MCF 10A (cell line): ENCODE measurements at places on chromosomes 11 and 22. TPM values are rescaled to one million over a fixed set of nuclear protein-coding genes. Genes with fewer than 3 reads are reported as not detected.

SCGB1D2 gene
- total RNA-seq: not detected in 2 replicates

CDC42BPG gene
- 3.0 and 3.7 TPM in 2 replicates for total RNA-seq

GLYATL1 gene
- not detected in 2 replicates for total RNA-seq

OR52I1 gene
- not detected in 2 replicates for total RNA-seq

SMTNL1 gene
- total RNA-seq: not detected in 2 replicates

PACSIN3 gene
- 58.7 and 67.0 TPM in 2 replicates for total RNA-seq

UBXN1 gene
- total RNA-seq: 146 and 153 TPM in 2 replicates

EFEMP2 gene
- 2.4 and 3.3 TPM in 2 replicates for total RNA-seq

BCO2 gene
- total RNA-seq: 0.93 TPM in 1 of 2 replicates, not detected in the other

GRCh38 chr22:47914481-47915097 is 1152.1 kb downstream of the TBC1D22A start:
- no peaks in the 10 kb centered on the region for H3K27me3 ChIP-seq
- H3K4me3 ChIP-seq: no peak overlapping the region
- no peaks in the 10 kb centered on the region for H3K4me1 ChIP-seq
- H3K36me3 ChIP-seq: no peaks in the 10 kb centered on the region

DNA sequence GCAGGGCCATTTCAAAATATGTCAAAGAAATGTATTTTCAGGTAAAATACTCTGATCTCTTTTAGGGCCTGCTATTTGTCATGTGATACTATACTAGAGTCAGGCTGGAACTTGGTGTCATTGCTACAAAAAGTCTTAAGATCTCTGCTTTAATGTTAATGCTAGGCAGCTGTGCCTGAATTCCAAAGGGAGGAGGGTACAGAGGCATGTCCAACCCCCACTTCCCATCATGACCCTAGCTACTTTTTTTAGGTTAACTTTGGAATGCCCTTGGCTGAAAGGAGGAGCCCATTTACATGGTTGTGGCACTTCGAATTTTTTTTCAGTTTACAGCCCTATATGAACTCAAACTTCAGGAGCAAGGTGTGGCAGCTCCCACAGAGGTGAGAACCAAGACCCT is 58.1 kb downstream of the OSBP2 start:
- no peak overlapping the region for H3K4me3 ChIP-seq
- H3K27me3 ChIP-seq: no peaks in the 10 kb centered on the region
- peaks cover 5% of the 10 kb centered on the region for H3K4me1 ChIP-seq
- no peak overlapping the region for H3K27ac ChIP-seq

GRCh38 chr11:47994417-47994816 is 14.1 kb downstream of the PTPRJ start:
- DNase-seq: no peak
- no peak overlapping the region for H3K4me3 ChIP-seq
- H3K36me3 ChIP-seq: no peaks in the 10 kb centered on the region
- peaks cover 5% of the 10 kb centered on the region for H3K4me1 ChIP-seq

DNA sequence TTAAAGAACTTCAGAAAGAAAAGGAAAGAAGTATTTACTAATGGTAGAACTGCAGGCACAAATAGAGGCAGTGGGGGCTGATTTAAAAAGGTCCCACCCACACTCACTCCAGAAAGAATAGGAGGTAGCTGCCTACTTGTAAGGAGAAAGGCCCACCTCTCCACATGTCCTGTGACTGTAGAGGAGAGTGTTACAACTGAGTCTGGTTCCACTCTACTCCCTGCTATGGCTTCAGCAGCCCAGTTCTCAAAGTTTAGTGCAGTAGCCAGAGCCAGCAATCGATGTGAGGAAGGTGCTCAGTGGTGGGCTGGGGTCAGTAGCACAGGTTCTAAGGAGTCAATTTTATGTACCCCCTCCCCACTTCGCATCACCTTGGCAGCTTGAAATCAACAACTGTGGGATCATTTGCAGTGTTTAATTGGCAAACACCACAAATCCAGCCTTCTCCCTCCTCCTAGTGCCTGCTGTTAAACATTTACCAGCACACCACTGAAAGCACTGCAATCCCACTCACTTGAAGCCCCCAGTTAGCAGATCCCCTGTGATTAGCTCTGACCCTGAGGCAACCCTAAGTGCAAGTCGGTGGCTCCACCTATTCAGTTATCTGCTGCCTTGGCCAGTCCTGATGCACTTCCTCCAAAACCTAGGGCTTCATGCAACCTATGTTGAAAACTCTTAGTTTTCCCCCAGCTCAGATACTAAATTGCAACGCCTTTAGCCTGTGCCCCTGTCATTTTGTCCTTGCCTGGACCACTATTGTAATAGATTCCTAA is 146.6 kb downstream of the BBOX1 start:
- peaks cover 18% of the 10 kb centered on the region for H3K27me3 ChIP-seq
- H3K27ac ChIP-seq: no peak overlapping the region
- no peak overlapping the region for H3K4me3 ChIP-seq
- no peak for DNase-seq
- H3K4me1 ChIP-seq: no peaks in the 10 kb centered on the region

- H3K27ac ChIP-seq: peak overlapping the region; percentile 59
- no peak overlapping the region for H3K4me3 ChIP-seq
- peaks cover 7% of the 10 kb centered on the region for H3K36me3 ChIP-seq
- no peak for DNase-seq
- no peaks in the 10 kb centered on the region for H3K27me3 ChIP-seq
These were observed 24.1 kb downstream of the CTSC start for GRCh38 chr11:88313441-88313840.

- peak overlapping the region; percentile 33 for H3K4me3 ChIP-seq
- H3K27me3 ChIP-seq: no peaks in the 10 kb centered on the region
These were observed 429.7 kb downstream of the ETS1 start for GRCh38 chr11:128157423-128158298.

DNA sequence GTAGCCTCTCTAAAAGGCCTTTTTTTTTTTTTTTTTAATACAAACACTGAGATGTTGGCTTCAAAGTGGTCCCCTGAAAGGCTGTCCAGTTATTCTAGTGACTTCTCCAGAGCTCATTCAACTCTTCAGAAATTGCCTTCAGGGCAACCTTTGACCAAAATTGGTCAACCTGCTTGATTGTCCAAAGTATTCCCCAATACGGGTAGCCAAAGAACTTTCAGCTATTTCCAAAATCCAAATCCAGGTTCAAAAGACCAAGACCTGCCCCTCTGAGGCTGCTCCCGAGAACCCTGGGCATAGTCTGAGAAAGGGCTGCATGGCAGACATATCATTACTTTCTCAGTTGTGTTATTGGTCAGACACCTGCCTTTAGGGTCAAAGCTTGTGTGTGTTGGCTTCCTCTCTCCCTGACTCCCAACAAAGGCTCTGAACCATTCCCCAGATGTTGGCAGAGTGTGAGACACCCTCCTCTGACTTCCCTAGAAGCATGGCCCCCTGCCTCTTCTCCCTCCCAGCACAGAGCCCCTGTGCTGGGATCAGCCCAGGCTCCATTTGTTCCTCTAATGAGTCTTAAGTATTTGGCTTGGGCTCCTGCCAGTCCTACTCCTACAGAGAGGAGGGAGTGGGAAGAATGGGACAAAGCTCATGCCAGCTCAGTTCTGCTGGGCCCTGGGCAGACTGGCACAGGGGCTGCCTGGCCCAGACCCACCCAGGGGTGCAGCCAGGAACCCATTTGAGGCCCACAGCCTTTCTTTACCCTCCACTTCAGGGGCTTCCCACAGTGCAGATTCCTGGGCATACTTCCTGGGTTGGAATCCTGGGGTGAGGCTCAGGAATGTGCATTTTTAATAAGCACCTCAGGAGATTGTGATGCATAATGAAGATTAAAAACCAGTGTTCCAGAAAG is 30.3 kb downstream of the TNKS1BP1 start:
- H3K4me3 ChIP-seq: peak overlapping the region; percentile 31
- peaks cover 37% of the 10 kb centered on the region for H3K4me1 ChIP-seq
- peaks cover 45% of the 10 kb centered on the region for H3K36me3 ChIP-seq

GRCh38 chr11:9563196-9563730 is 10.2 kb upstream of the WEE1 start:
- no peaks in the 10 kb centered on the region for H3K27me3 ChIP-seq
- peak overlapping the region; percentile 61 for H3K27ac ChIP-seq
- peaks cover 4% of the 10 kb centered on the region for H3K36me3 ChIP-seq
- DNase-seq: no peak
- no peak overlapping the region for H3K4me3 ChIP-seq

DNA sequence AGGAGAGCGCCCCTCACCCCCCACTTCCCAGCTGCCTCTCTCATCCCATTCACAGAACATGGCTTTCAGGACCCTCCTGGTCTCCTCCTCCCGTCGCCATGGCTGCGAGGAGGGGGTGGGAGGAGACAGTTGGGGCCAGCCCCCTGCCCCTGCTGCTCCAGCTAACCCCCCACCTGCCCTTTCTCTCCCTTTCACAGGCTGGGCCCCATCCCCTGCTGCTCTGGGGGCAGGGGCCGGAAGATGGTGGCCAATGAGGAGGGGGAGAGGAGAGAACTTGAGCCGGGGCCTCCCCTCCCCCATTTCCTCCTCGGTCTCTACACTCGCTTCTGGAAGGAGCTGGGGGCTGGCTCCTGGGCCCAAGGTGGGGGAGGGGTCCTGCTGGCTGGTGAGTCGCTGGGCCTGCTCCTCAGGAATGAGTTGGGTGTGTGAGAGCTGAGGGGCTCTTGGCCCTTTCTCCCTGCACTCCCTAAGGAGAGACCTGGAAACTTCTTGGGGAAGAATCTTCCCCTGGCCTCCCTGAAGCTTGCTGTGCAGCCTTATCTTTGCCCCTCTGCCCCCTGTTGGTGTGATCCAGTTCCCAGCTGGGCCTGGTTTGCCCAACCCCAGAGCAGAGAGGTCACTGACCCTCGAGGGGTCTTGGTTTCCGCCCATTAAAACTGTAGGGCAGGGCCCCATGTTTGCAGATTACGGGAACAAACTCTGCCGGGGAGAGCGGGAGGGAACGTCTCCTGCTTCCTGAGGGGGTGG is 10.2 kb downstream of the YPEL4 start:
- peaks cover 5% of the 10 kb centered on the region for H3K4me1 ChIP-seq
- H3K36me3 ChIP-seq: peaks cover 24% of the 10 kb centered on the region
- no peak for DNase-seq

DNA sequence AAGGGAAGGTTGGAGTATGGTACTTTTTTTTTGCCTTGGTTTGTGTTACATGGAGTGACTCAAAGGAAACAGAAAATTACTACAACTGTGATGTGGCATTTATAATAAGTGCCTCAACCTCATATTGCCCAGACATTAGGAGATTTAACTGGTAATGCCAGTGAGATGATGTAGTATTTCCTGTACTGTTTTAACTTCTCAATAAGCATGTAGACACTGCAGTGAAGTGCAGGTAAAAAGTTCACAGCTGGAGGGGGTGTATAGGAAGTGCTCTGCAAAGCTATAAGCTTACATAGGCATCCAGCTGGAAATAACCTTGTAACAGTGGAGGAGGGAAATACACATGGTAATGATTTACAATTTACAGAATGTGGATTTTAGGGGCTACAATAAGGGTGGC is 138.2 kb upstream of the MTMR2 start:
- no peaks in the 10 kb centered on the region for H3K4me1 ChIP-seq
- H3K27ac ChIP-seq: no peak overlapping the region
- no peak overlapping the region for H3K4me3 ChIP-seq
- H3K36me3 ChIP-seq: peaks cover 4% of the 10 kb centered on the region
- no peak for DNase-seq

DNA sequence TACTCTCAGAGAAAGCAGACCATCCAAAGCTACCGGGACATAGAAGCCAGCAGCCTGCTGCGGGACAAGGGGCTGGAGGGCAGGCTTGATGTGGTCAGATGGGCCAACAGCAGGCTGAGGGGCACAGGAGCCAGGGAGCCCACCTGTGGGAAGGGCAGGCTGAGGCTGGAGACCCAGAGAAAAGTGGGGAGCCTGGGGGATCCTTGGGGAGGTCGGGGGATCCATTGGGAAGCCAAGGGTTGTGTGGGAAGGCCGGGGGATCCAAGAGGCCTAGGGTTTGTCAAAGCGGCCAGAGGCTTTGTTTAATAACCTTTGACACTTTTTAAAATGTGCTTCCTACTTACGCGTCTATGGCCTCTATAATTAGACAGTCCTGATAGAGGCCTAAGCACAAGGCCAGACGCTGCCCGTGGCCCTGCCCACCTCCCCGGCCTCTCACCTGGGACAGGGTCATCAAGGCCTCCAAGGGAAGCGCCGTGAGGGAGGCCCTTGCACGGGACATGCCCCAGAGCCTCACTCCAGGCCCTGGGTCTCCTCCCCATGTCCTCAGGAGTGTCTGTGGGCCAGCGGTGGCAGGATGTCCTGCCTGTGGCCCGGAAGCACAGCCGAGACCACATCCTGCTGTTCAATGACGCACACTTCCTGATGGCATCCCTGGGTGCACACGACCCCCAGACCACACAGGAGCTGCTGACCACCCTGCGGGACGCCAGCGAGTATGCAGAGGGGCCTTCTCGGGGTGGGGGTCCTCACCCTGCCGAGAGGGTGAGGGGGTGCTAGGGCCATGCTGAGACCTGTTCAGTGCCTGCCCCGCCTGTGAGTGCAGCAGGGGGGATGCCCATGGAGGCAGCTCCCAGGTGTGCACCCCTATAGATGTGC is 8.6 kb upstream of the GTSE1 start:
- no peaks in the 10 kb centered on the region for H3K27me3 ChIP-seq
- DNase-seq: no peak
- H3K27ac ChIP-seq: no peak overlapping the region
- peaks cover 54% of the 10 kb centered on the region for H3K36me3 ChIP-seq

- H3K4me1 ChIP-seq: peaks cover 5% of the 10 kb centered on the region
- H3K27ac ChIP-seq: no peak within 1 kb of the TSS
- H3K36me3 ChIP-seq: no peaks in the 10 kb centered on the region
- peaks cover 31% of the 10 kb centered on the region for H3K27me3 ChIP-seq
- H3K4me3 ChIP-seq: no peak within 1 kb of the TSS
- DNase-seq: peak; percentile 45
These were observed at the start of gene SCGB2A2 for GRCh38 chr11:62269654-62270278. Gene SCGB2A2, plus strand, starts transcription at chr11:62270158. Its CDS starts 59 bp downstream, at chr11:62270217.

DNA sequence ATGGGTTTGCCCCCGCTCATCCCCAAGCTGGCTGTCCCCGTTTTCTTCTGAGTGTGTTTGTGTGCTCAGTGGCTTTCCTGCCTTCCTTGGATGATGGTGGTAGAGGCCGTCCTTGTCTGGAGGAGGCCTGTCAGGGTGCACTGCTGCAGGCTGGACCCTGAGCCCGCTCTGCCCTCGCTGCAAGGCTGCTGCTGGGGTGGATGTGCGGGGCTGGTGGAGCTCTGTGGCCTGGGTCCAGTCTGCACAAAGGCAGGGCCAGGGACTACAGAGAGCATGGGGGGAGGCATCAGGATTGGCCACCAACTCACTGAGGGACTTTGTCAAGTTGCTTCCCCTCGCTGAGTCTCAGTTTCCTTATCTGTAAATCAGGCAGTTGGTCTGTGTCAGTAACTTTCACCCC is 275.0 kb downstream of the KIRREL3 start:
- no peak overlapping the region for H3K27ac ChIP-seq
- no peaks in the 10 kb centered on the region for H3K36me3 ChIP-seq
- no peak overlapping the region for H3K4me3 ChIP-seq
- H3K4me1 ChIP-seq: no peaks in the 10 kb centered on the region

- H3K4me3 ChIP-seq: no peak overlapping the region
- H3K36me3 ChIP-seq: peaks cover 75% of the 10 kb centered on the region
- no peak for DNase-seq
These were observed 19.9 kb downstream of the HPS4 start for GRCh38 chr22:26463688-26464087.
